Naive thymus-derived CD8-positive, alpha-beta T cell (primary cell): ENCODE measurements at places on chromosomes 1 and 21. TPM values are rescaled to one million over a fixed set of nuclear protein-coding genes. Genes with fewer than 3 reads are reported as not detected.

Gene CD53
- total RNA-seq = 295 TPM

GRCh38 chr1:170735366-170736263 lies 71.7 kb downstream of the PRRX1 start:
- no peak overlapping the region for H3K4me3 ChIP-seq
- H3K27me3 ChIP-seq = peaks cover 22% of the 10 kb centered on the region
- no peaks in the 10 kb centered on the region for H3K4me1 ChIP-seq
- DNase-seq = no peak
- H3K36me3 ChIP-seq = peaks cover 6% of the 10 kb centered on the region

Gene LYPLA2
- total RNA-seq = 52.9 TPM

Gene ADAM30
- total RNA-seq = not detected

Gene GPR3
- not detected for total RNA-seq

Gene DNAJC6
- 3.3 TPM for total RNA-seq

DNA sequence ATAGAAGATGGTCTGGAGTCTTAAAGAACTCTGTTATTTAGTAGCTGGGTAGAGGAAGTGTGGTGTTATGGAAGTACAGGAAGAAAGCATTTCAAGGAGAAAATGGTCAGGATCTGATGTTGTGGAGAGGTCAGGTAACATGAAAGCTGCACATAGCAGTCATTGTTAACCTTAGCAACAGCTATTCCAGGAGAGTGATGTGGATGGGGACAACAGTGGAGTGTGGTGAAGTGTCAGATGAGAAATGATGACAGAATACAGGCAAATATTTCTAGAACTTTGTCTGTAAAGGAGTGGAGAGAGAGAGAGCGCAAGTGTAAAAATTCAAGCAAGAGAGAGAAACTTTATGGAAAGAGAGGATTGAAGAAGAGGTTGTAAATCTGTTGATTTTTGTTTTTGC lies 15.6 kb downstream of the TLCD4 start:
- peaks cover 14% of the 10 kb centered on the region for H3K27me3 ChIP-seq
- H3K4me1 ChIP-seq = no peaks in the 10 kb centered on the region
- no peak overlapping the region for H3K4me3 ChIP-seq
- no peaks in the 10 kb centered on the region for H3K36me3 ChIP-seq
- no peak for DNase-seq
